Ovary (tissue), 10 donors: ENCODE measurements at places on chromosomes 3 and 15. TPM values are rescaled to one million over a fixed set of nuclear protein-coding genes. Genes with fewer than 3 reads are reported as not detected.

GRCh38 chr3:132716372-132716771, 5.8 kb downstream of the NPHP3 start:
- DNase-seq = no peak

DNA sequence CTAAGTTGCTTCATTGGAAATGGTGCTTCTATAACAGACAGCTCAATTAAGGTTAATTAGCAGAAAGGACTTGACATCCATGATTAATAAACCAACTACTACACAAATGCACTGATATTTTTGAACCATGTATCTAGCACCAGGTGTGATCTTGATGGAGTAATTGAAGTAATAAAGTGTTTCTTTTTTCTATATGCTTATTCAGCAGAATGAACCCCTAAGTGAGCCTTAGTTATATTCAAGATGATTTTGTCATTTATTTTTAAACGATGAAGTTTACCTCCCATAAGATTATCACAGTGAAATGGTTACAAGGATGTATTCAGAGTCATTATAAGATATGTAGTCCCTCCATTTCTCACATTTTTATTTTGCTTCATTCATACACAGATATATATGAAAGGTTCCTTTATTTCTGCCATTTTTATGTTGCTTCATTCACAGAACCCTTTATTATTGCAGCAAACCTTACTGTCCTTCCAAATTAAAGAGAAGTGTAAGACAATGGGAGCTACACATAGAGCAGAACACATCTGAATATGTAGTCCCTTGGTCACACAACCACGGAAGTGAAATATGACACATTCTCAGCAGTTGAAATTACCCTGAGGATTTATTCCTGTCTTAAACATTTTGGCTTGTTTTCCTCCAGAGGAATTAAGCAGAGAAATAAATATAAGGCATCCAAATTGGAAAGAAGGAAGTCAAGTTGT, 295.0 kb downstream of the RAP2B start:
- no peak for DNase-seq

DNA sequence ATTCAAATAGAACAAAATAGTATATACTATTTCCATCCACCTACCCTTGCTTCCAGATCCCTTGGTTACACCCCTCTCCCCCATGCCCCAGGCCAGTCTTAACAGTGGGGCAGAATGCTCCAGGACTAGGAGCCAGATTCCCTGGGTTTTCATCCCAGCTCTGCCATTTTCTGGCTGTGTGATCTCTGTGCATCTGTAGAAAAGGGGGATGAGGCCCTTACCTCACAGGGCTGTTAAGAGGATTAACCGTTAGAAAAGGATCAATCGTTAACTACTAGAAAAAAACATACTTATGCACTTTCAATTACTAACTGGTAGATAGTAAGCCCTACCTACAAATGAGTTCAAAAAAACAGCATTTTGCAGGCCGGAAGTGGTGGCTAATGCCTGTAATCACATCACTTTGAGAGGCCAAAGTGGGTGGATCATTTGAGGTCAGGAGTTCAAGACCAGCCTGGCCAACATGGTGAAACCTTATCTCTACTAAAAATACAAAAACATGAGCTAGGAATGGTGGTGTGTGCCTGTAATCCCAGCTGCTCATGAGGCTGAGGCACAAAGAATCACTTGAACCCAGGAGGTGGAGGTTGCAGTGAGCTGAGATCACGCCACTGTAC, 11.7 kb downstream of the EBLN2 start:
- no peak for DNase-seq

DNA sequence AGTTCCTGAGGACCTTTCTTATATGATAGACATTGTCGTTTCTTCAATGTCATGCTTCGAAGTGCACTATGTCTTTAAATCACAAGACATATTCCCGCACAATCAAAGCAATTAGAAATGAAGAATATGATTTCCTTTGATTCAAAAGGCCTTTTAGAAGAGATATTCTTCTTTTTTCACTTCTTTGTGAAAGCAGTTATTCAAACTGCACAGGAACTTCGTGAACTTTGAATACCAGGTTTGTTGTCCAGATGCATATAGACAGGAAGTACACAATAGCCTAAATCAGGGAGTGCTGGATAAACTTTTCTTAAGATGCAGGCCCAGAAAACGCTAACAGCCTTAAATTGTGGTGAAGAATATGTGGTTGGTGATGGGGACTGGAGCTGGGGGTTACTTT, 591.1 kb upstream of the NAALADL2 start:
- no peak for DNase-seq

DNA sequence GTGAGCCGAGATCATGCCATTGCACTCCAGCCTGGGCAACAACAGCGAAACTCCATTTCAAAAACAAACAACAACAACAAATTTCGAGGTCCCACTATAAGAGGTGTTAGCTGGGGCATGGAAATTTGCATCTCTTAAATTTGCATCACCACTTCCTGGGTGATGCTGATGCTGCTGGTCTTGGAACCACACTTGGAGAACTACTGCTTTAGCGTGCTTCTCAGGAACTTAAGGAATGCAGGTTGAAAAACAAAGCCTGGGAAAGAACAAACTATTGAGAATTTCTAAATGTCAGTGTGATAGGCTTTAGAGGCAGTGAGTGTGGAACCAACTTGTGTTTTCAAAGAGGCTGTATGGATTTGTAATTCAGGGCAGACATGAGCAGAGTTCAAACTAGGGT, 858.4 kb upstream of the ARPP21 start:
- no peak for DNase-seq

DNA sequence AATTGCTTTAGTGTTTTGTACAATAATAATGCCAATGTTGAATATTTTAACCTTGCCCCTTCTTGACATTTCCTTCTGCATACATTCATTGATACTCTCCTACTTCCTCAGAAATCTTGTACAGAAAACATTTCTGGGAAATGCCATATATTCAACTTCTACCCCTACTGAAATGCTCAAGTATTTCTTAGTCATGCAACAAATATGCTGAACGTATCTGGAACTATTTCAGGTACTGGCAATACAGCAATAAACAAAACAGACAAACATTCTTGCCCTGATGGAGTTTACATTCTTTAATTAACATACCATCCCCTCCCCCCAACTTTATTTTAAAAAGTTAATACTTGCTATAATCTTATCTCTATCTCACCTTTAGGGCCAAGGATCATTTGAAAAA, 147.2 kb downstream of the STAG1 start:
- no peak for DNase-seq

DNA sequence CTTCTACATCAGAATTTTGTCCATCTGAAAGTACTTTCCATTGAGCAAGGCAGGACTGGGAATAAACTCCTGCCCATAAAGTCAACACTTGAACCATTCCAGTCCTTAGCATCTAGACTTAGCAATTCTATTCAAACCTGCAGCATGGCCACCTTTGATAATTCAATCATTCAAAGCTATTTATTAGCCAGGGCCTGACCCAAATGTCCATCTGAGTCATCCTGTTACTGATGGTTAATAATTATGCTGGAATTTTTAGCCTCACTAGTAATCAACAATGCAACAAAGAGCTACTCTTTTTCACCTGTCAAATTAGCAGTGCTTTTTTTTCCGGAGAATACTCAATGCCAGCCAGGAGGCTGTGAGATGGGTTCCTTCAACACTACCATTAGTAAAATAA, 72.7 kb upstream of the SNRK start:
- no peak for DNase-seq

DNA sequence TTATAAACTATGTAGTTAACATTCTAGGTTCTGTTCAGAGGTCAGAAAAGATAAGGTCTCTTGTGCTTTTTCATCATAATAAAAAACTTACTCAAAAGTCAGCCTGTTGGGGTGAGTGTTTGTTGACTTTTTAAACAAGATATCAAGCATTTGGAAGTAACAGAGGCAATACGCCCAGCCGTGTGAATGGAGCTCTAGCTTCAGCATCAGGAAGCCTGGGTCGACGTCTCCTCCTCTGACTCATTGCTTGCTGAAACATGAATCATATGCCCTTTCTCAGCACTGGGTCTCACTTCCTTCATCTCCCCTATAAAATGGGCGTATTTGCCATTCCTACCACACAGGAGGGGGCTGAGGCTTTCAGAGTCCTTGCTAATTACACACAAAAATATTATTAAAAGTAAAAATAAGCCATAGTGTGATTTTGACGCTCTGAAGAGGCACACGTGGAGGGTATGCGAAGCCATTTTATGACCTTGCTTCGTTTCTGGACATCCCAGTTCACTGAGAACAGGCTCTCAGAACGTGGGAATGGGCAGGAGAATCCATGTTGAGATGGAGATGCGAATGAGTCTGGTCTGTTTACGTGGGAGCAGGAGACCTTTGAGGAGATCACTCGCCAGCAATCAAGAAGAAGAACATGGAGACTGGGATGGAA, 220.8 kb upstream of the TPRG1 start:
- peak; percentile 77 for DNase-seq

DNA sequence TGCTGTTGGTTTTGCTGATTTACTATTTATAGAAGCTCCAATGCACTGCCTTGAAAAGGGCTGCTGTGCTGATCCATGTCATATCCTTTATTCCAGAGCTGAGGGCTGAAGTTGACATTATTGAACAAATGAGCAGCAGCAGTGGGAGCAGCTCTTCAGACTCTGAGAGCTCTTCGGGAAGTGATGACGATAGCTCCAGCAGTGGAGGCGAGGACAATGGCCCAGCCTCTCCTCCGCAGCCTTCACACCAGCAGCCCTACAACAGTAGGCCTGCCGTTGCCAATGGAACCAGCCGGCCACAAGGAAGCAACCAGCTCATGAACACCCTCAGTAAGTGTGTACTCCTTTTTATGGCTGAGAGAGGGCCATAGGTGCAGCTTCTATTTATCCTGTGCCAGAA, 8.8 kb downstream of the EAF1 start:
- DNase-seq = no peak

DNA sequence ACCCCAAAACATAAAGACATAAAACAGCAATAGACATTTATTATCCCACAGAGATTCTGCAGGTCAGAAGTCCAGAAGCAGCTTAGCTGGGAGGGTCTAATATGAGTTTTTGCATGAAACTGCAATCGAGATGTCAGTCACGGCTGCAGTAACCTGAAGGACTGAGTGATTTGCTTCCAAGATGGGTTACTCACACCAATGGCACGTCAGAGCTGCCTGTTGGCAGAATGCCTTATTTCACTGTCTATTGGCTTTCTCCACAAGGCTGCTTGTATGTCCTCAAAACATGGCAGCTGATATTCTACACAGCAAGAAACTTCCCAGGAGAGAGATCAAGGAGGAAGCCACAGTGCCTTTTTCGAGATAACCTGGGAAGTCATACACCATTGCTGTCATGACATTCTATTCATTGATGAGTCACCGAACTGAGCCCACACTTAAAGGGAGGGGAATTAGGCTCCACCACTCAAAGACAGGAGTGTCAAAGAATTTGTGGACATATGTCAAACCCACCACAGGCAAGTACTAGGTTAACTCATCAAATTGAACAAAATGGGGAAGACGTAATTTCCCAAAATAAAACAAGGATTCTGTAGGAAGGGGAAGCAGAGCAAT, 122.2 kb downstream of the SYNPR start:
- no peak for DNase-seq

- DNase-seq = no peak
These were observed 139.1 kb upstream of the BNIP2 start for GRCh38 chr15:59828263-59828662.

Gene IQCB1
- total RNA-seq = 20.2 TPM

DNA sequence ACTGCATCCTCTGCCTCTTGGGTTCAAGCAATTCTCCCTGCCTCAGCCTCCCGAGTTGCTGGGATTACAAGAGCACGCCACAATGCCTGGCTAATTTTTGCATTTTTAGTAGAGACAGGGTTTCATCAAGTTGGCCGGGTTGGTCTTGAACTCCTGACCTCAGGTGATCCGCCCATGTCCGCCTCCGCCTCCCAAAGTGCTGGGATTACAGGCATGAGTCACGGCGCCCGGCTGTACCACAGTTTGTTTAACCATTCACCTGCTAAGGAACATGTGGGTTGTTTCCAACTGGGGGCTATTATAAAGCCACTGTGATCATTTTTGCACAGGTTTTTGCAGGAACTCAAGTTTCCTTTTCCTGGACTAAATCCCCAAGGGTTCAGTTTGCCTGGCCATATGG, 123.2 kb upstream of the RAP2B start:
- DNase-seq = no peak

DNA sequence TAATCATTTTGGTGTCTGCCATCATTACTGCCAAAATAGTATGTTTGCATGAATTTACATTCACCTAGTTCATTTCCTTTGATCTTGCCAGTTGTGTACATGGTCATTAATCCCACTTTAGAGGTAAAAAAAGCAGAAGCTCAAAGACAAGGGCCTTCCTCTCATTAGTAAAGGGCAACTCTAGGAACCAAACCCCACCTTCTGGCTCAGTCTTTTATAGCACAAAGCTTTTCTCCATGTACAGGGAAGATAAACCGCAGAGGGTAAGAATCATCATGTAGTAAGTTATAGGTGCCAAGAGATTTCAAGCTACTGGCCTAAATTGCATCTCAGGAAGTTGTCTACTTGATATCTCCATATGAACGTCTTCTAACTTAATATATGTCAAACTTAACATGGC, 19.3 kb upstream of the SPG21 start:
- no peak for DNase-seq

Gene ACTC1
- total RNA-seq = 2.9 TPM

- no peak for DNase-seq
These were observed 112.1 kb downstream of the SEMA5B start for GRCh38 chr3:122915300-122916055.

GRCh38 chr15:85993116-85993515, 86.6 kb upstream of the AGBL1 start:
- DNase-seq = no peak

- no peak for DNase-seq
These were observed 349.8 kb upstream of the TPRG1 start for GRCh38 chr3:188822004-188822403.

Gene EXD1
- total RNA-seq = not detected

DNA sequence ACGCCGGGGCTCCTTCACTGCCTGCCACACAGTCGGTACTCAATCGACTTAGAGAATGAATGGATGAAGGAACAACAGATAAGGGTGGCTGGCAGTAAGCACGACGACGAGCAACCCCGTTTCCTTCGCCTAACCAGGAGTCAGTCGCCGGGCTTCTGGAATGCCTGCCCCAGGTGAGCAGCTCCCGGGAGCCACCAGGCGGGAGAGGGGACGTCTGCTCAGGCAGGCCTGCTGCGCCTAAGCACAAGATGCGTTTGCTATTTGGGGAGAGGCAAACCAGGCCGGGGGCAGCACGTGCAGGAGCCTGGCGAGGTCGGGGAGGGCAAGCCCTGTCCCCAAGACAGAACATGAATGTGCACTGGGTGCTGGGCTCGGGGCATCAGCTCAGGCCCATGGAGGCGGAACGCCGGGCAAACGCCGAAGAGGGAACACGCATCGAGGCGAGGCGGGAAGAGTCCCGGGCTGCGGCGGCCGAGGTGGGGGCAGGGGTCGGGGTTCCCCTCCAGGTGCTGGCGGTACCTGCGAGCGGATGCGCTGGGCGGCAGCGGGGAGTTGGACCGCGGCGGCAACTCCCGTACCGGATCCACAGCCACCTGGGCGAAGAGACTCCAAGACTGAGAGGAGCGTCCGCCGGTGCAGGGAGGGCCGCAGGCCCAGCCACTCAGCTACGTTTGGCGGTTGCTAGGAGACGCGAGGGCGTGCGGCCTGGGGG, at the start of gene CFAP92:
TSS of gene CFAP92 (minus strand) at position 616 of the 712 bp plus-strand sequence. CDS start 772 bp downstream, outside the sequence.
- DNase-seq = peak; percentile 88
